ENCODE measurements at places on chromosomes 11 and 22.

DNA sequence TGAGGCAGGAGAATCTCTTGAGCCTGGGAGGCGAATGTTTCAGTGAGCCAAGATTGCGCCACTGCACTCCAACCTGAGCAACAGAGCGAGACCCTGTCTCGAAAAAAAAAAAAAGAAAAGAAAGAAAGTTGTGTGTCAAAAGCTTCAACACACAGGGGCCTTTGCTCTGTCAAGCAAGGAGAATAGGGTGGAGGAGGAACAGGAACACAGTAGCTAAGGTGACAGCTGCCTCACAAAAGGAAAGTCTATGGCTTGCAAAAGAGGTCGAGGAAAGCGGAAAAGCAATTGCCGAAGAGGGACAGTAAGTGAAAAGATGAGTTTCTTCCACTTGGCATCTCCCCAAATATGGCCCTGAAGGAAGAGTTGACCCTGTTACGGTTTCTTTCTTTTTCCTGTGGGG is 26.5 kb upstream of the TMA7B start:
- no peak for DNase-seq

DNA sequence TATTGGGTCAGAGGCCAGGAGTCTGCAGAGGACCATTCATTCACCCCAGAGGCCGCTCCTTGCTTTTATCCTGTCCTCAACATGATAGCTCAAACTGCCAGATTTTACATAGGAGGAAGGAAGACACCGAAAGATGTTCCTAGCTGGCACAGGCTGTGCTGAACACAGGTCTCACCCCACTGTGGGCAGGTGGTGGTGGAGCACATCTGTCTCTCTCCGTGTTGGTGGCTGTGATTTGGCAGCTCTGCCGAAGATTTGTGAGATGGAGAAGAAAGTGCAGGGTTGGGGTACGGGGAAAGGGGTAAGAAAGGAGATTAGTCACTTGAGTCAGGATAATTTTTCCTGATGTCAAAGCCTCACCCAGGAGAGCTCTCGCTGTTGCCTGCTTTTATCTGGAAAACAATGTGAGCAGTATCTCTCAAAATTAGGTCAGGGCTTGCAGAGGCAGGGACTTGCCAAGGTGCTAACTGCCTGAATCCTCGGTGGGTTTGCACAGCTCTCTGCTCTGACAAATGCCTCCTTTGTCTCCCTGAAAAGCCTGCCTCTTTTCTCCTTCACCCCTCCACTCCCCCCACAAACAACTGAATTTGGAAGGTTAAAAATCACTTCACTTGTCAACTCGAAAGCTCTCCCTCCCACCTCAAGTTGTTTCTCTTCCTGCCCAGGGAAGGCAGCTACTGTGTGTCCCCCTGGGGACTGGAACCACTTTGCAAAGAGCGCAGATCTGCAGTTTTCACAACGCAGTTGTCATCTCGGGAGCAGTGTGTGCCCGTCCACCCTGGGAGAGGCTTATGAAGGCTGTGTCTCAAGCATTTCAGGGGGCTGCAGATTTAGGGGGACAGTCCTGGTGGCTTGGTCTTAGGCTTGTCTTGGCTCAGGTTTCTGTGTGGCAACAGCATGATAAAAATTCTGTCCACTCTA is 299.7 kb downstream of the ST3GAL4 start:
- no peak for DNase-seq

- peak; percentile 54 for DNase-seq
Observed at GRCh38 chr11:130908770-130909625, 7.3 kb downstream of the SNX19 start.

DNA sequence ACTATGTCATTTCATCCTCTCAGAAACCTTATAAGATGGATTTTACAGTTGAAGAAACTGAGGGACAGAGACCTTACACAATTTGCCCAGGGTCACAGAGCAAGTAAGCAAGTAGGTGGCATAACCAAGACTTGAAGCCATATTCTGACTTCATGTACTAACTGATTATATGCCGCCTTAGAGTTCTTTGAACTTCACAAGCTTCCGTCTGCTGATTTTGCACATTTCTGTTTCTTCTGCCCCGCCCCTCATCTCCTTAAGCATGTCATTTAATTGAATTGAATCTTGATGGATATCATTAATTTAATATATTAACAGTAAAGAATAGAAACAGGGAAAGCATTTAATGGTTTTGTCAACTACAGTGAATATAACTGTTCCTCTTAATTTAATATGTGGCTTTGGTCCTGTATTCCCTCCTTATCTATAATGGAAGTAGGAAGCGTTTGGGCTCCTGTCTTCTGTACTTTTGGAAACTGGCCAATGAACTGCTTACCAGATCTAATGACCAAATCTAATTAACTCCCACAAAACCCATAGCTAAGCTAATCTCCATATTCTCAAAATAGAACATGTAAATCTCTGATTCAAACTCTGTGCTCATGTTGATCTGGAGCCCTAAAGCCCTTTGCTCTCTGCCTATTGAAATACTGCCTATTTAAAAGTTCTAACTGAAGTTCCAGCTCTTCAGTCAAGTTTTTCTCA is 30.4 kb downstream of the SIK2 start:
- no peak for DNase-seq

DNA sequence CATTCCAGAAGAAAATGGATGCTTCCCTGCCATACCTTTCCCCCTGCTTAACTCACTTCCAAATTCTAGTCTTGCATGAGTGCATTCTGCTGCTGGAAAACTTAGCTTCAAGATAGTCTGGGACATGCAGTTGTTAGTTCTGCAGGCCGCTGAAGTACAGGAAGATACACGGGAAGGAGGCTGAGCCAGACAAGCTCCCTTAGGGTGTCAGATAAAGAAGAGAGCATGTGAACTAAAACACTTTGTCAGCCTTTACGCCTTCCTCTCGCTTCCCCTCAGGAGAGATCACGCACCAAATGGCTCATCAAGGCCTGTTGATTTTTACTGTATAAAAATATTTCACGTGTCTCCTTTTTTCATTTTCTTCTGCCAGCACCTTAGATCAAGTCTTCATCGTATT is 420.7 kb downstream of the INSC start:
- DNase-seq: no peak

DNA sequence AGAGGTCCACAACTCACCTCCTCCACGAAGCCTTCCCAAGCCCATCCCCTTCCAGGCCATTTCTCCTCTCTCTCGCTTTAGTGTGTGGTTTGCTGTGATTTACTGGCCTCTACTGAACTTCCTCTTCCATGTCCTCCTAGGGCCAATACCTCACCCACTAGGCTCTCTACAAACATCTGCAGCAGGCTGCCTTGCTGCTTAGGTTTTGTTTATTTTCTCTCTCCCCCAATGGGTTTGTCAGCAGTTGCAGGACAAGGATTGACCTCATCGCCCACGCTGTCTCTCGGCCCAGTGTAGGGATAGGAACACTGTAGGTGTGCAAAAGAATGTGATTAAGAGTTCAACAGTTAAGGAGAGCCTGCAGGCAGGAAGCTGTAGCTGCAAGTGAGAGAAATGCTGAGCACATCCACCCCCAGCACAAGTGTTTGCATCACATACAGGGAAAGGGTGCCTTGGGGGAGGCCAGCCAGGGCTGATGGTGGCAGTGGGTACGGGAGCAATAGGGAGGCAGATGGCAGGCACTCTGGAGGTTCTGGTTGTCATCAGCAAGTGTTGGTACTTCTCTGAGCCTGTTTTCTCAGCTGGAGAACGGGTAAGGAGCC is 1.4 kb downstream of the PC start:
- DNase-seq: peak; percentile 62

DNA sequence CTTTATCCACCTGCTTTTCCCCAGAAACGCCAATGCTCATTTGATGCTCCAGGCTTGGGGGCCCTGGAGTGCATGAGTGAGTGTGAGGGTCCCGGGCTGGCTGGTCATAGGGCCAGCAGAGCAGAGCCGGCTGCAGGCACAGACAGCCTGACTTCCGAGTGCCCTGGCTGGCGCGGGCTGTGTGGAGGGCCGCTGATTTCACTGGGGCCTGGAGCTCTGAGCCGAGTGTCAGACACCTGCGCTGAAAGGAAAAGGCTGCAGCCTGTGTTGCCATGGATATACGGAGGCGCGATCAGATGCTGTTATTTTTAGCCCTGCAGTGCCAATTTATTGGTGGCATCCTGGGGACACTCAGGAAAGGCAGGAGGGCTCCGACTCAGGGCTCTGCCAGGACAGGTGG is 87.6 kb downstream of the ST3GAL4 start:
- DNase-seq: no peak

- DNase-seq: peak; percentile 24
Observed at GRCh38 chr11:74147199-74147929, 23.4 kb downstream of the C2CD3 start.

DNA sequence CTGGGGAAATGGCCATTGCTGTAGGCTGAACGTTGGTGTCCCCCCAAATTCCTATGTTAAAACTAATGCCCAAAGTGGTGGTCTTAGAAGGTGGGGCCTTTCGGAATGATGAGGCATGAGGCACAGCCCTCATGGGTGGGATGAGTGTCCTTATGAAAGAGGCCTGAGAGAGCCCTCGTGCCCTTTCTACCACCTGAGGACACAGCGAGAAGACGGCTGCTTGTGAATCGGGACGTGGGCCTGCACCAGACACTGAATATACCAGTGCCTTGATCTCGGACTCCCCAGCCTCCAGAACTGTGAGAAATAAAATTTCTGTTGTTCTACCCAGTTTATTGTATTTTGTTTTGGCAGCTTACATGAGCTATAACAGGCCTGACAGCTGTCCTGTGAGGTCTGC is 162.9 kb upstream of the B3GAT1 start:
- DNase-seq: no peak

DNA sequence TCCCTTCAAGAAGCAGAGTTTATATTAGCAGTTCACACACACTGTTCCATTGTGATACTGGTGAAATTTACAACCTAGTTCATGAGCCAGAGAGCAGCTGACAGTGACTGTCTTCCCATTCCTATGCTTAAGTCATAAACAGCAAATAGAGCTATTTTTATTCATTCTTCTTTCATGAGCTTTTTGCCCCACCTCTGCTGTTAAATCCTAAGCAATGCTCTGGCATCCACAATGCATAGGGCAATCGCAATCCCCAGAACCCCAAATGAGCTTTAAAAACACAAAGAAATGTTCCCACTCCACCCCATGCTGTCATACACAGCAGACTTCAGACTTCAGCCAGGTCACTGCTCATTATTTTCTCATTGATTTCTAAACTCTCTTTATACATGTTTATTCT is 307.5 kb downstream of the ETS1 start:
- DNase-seq: peak; percentile 27

GRCh38 chr11:69939551-69940245 is 120.5 kb upstream of the FGF3 start:
- no peak for DNase-seq

DNA sequence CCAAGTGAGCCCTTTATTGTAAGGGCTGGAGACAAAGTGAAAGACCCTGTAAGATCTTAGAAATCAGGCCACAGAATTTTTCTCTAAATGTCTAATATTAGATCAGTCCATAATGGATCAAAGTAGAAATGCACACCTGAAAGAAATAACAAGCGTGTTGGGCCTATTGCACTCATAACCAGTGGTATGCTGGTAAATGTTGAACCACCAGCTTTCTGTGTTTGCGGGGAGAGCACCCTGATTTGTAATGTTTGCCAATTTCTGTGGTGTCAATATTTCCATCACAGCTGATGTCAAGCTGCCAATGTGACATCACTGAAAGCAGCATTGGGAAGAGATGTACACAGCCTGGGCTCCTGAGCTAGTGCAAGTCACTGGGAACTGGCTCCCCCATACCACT is 46.2 kb downstream of the ENDOD1 start:
- no peak for DNase-seq

DNA sequence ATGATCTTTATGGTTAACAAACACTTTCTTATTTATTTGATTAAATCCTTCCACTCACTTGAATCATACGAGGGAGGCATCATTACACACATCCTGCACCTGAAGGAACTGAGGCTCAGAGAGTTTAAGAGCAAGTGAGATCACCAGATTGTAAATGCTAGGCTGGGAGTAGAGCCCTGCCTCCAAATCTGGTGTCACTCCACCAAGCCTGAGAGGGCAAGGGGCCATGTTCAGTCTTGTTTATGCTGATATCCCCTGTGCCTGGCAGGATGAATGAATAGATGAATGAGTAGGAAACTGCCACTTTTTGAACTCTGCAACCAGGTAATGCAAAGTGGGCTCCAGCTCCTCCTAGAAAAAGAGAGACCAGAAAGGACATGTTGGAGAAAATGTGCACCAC is 59.1 kb downstream of the RASSF10 start:
- no peak for DNase-seq

DNA sequence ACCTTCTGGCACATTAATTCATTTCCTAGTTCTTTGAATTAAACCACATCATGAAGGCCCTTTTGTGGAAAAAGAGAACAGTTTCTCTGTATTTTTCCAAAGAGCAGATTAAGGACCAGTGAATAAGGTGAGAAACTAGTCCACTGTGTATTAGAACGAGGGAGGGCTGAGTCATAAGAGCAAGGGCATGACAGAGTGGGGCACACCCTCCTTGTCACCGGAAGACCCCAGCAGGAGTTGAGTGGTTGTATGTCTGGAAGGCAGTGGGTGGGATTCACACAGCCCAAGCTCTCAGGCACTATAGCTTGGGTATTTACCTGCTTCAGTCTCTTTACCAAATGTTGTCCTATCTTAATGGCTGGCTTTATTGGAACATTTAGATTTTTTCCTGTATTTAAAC is 86.8 kb downstream of the BMAL1 start:
- DNase-seq: no peak

- no peak for DNase-seq
Observed at GRCh38 chr22:48950151-48950915, 877.3 kb downstream of the BRD1 start.

DNA sequence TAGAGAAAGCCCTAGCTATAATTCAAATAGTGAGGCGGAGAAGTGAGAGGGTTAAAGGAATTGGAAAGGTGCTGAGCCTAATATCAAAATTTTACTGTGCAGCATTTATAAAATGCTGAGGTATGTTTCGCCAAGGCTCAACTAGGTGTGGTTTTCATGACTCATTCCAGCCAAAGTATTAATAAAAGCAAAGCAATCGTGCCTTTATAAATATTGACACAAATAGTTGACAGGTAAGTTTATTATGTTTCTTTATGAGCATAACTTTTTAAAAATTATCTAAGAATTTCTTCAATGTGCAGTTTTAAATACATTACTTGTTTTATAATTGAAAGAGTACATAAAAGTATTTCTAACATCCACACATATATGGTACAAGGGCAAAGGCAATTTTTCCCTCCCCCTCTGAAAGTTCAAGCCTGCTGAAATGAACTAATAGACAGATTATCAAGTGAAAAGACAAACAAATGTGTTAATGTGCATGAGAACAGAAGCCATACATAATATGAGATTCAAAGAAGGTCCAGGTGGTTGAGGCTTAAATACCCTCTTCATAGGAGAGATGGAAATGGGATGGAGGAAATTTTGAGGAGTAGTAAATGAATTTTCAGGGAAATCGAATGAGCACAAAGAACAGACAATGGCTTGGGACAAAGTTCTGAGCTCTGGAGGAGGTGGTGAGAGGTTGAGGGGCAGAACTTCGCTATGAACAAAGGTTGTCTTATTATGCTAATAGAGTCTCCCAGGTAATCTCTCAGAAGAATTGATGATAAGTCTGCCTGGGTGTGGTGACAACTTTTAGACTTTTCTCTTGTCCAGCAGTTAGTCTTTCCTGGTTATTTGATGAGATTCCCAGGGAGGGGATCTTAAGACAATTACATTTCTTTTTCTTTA is 326.5 kb downstream of the BUD13 start:
- no peak for DNase-seq

- DNase-seq: no peak
Observed at GRCh38 chr22:38618682-38619081, 37.5 kb downstream of the FAM227A start.
